PC-9 (cell line): ENCODE measurements at places on chromosomes 2 and 18. TPM values are rescaled to one million over a fixed set of nuclear protein-coding genes. Genes with fewer than 3 reads are reported as not detected.

DNA sequence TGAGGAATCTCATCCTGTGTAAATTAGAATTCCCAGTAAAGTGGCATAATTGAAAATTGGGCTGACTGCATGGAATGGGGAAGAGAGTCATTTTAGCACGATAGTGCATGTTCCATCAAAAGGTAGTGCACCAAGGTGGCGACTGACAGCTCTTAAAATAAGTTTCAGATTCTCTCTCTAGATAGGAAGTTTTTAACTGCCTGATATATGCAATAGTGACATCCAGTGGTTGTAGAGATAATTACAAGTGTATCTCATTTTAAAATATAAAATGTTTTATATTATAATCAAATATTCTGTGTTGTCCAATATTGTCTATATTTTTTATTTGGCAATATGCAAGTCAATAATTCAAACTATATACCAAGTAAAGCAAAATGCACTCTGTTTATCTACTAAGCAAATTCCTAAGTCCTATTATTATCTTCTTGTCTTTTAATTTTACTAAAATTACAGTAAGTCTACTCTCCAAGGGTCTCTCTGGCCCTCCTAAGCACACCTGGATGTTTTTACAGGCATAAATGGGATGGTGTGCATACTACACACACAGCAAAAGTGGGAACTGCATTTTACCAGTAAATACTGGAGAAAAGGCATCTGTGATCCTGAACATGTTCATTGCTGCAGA, 397.7 kb upstream of the HNRNPA3 start:
- no peaks in the 10 kb centered on the region for H3K4me1 ChIP-seq
- no peak overlapping the region for H3K27ac ChIP-seq
- peaks cover 22% of the 10 kb centered on the region for H3K27me3 ChIP-seq

DNA sequence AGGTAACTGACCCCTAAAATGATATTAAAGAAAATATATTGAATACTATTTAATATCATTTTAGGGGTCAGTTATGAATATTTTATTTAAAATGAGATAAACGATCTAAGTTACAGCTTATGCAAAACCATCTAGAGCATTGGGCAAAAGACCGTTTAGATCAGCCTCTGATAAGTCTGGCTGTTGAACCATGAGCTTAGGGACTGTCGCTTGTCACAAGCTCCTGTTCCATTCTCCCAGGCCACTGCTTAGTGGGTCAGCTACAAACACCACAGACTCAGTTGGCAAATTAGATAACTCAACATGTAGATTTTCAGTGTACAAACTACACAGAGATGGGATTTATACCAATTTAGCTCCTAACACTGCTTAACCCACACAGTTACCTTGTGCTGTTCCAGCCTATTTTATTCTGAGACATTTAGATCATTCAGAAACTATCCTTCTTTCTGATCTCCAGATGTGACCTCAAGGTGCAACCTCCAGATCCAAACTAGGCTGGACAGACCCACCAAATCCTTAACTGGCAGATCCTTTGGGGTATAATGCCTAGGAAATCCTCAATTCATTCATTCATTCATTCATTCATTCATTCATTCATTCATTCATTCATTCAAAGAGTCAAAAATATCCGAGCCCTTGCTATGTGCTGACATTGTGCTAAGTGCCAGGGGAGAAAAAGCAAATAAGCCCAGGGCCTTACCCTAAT, 82.8 kb downstream of the HRH4 start:
- H3K4me1 ChIP-seq: no peaks in the 10 kb centered on the region
- no peak for DNase-seq
- H3K27ac ChIP-seq: no peak overlapping the region
- H3K36me3 ChIP-seq: no peaks in the 10 kb centered on the region
- no peak overlapping the region for H3K4me3 ChIP-seq
- peaks cover 7% of the 10 kb centered on the region for H3K27me3 ChIP-seq

- H3K27ac ChIP-seq: no peak overlapping the region
- no peaks in the 10 kb centered on the region; the same call in 1 of the 2 replicates for H3K36me3 ChIP-seq
- H3K4me3 ChIP-seq: no peak overlapping the region
- DNase-seq: no peak
- no peaks in the 10 kb centered on the region for H3K27me3 ChIP-seq
Observed at GRCh38 chr2:71120195-71120594, 9.8 kb downstream of the MCEE start.

DNA sequence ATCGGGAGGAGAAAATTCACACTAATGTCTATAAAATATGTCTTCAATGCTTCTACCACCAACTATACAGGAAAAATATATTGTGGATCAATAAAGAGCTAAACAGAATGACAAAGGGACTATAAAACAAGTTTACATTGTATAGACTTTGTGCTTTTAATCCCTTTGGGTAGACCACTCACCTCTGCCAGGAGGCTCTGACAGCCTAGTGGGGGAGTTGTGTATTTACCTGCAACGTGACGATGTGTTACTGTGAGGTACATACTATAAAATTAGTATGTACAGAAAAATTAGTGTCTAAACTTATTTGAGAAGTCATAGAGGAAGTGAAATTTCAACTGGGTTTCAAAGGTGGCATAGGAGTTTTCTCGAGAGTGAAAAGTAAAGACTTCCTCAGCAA, 243.3 kb upstream of the REG3G start:
- no peak overlapping the region for H3K4me3 ChIP-seq
- H3K27me3 ChIP-seq: no peaks in the 10 kb centered on the region
- H3K4me1 ChIP-seq: no peaks in the 10 kb centered on the region

DNA sequence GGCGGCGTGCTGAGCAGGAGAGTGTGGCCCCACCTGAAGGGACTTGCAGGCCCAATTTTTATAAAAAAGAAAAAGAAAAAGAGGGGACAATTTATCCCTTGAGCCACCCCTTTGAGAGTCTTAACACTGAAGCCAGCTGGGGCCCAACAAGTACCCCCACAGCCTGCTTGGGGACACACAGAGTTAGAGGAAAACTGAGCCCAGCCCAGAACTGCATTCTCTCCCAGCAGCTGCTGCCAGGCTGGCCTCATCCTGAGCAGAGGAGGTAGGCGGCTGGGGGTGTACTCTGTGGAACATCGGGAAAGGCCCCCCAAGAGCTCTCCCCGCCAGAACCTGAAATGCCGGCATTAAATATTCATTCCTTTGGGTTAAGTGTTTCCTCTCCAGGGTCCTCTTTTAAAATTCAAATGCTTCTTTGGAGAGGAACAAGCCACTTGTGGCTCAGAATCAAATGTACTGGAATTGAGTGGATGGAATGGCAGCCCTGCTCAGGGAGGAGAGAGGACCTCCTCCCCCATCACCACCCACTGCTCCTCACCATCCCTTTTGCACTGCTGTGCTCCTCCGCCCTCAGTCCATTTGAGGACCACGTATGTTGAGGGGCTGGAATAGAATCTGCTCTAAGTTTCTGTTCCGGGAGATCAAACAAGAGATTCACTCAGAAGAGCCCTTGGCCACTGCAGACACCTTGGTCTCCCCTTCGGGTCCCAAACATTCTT, 45.6 kb downstream of the C1QL2 start:
- no peak for DNase-seq
- no peaks in the 10 kb centered on the region for H3K36me3 ChIP-seq
- peaks cover 10% of the 10 kb centered on the region for H3K4me1 ChIP-seq
- H3K27me3 ChIP-seq: no peaks in the 10 kb centered on the region

GRCh38 chr18:60188958-60189357, 183.6 kb downstream of the MC4R start:
- H3K27me3 ChIP-seq: no peaks in the 10 kb centered on the region
- no peak overlapping the region for H3K27ac ChIP-seq
- no peak for DNase-seq
- no peaks in the 10 kb centered on the region for H3K36me3 ChIP-seq
- H3K4me3 ChIP-seq: no peak overlapping the region

- H3K27ac ChIP-seq: no peak overlapping the region
- H3K4me1 ChIP-seq: no peaks in the 10 kb centered on the region
- H3K4me3 ChIP-seq: no peak overlapping the region
- H3K36me3 ChIP-seq: no peaks in the 10 kb centered on the region
- DNase-seq: no peak
Observed at GRCh38 chr2:180062178-180062577, 55.1 kb upstream of the CWC22 start.

- no peaks in the 10 kb centered on the region for H3K36me3 ChIP-seq
- no peaks in the 10 kb centered on the region for H3K27me3 ChIP-seq
- no peak overlapping the region for H3K4me3 ChIP-seq
- no peak overlapping the region for H3K27ac ChIP-seq
- no peak for DNase-seq
Observed at GRCh38 chr2:226497146-226497909, 302.3 kb downstream of the IRS1 start.

GRCh38 chr18:67400502-67401117, 115.9 kb downstream of the DSEL start:
- DNase-seq: no peak
- no peaks in the 10 kb centered on the region for H3K27me3 ChIP-seq
- H3K36me3 ChIP-seq: no peaks in the 10 kb centered on the region
- no peak overlapping the region for H3K4me3 ChIP-seq

- H3K27ac ChIP-seq: no peak overlapping the region
- H3K4me1 ChIP-seq: 0 out of 2 replicates have a peak, but pooled peaks cover 6% of the 10 kb centered on the region
- no peak for DNase-seq
- H3K4me3 ChIP-seq: no peak overlapping the region
Observed at GRCh38 chr18:77210249-77210648, 39.4 kb upstream of the GALR1 start.

DNA sequence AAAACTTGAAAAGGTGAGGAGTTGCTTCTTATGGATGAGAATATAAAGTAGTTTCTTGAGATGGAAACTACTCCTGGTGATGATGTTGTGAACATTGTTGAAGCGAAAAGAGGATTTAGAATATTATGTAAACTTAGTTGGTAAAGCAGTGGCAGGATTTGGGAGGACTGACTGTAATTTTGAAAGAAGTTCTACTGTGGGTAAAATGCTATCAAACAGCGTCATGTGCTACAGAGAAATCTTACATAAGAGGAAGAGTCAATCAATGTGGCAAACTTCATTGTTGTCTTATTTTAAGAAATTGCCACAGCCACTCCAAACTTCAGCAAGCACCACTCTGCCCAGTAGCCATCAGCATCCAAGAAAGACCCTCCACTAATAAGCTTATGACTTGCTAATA, 112.9 kb upstream of the ZEB2 start:
- DNase-seq: no peak
- H3K4me3 ChIP-seq: no peak overlapping the region
- no peaks in the 10 kb centered on the region for H3K27me3 ChIP-seq
- no peaks in the 10 kb centered on the region for H3K4me1 ChIP-seq
- H3K36me3 ChIP-seq: no peaks in the 10 kb centered on the region

- H3K27me3 ChIP-seq: no peaks in the 10 kb centered on the region
- no peak for DNase-seq
- H3K36me3 ChIP-seq: no peaks in the 10 kb centered on the region
- H3K4me3 ChIP-seq: no peak overlapping the region
Observed at GRCh38 chr2:230128623-230129342, 60.1 kb upstream of the SLC16A14 start.

GRCh38 chr18:52869942-52870907, 530.2 kb downstream of the DCC start:
- no peak overlapping the region for H3K27ac ChIP-seq
- no peaks in the 10 kb centered on the region for H3K4me1 ChIP-seq
- no peak for DNase-seq
- no peak overlapping the region for H3K4me3 ChIP-seq
- no peaks in the 10 kb centered on the region for H3K27me3 ChIP-seq

DNA sequence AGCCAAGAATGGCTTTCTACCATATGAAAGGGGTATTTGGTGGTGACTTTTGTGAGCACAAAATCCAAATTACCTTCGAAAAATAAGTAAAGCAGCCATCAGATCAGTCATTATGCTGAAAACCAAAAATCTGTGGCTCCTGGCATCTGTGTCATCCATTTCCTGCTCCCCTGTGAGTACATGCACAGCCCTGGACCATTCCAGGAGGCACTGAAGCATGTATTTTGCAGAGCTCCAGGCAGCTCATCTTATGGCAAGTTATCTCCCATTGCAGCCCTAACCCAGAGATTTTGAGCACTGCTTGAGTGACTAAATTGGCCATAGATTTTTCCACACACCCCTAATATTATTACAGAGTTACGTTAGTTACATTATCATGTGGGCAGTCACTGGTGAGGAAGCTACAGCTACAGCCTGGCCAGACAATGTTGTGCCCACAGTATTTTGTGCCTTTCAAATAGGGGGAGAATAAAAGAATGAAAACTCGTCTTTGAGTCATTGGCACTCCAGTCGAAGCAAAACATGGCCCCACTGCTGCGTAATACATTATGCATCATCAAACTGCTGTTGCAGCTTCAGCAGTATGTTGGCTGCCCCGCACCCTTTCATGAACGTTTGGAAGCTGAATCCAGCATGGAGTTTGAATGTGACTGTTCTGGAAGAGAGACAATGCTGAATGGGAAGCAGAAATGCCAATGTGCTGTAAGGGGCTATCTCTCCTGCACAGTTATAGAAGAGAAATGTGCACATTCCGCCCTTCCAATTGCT, 702.2 kb downstream of the RNF144A start:
- DNase-seq: no peak
- no peaks in the 10 kb centered on the region for H3K27me3 ChIP-seq
- no peak overlapping the region for H3K27ac ChIP-seq
- no peaks in the 10 kb centered on the region for H3K36me3 ChIP-seq
- no peak overlapping the region for H3K4me3 ChIP-seq

The METTL4 gene
- 21.8 and 23.9 TPM in 2 replicates for total RNA-seq

The SERPINB5 gene
- total RNA-seq: 25.5 and 26.2 TPM in 2 replicates

The WDPCP gene
- 15.2 and 15.5 TPM in 2 replicates for total RNA-seq

The CYBRD1 gene
- 125 and 132 TPM in 2 replicates for total RNA-seq

The CNDP1 gene
- not detected in 2 replicates for total RNA-seq
